Activated effector memory CD4-positive, alpha-beta T cell treated with Interleukin-2 at 50 U/mL for 16 hours (primary cell): ENCODE measurements at places on chromosomes 3 and 15.

DNA sequence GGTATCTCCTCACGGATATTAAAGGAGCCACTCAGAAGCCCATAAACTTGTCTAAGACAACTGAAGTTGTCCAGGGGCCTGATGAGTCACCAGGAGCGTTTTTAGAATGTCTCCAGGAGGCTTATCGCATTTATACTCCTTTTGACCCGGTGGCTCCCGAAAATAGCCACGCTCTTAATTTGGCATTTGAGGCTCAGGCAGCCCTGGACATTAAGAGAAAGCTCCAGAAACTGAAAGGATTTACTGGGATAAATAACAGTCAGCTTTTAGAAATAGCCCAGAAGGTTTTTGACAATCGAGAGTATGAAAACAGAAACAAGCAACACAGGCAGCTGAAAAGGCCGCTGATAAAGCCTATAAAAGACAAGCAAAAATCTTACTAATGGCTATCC, 4.1 kb downstream of the DET1 start:
- DNase-seq = no peak

DNA sequence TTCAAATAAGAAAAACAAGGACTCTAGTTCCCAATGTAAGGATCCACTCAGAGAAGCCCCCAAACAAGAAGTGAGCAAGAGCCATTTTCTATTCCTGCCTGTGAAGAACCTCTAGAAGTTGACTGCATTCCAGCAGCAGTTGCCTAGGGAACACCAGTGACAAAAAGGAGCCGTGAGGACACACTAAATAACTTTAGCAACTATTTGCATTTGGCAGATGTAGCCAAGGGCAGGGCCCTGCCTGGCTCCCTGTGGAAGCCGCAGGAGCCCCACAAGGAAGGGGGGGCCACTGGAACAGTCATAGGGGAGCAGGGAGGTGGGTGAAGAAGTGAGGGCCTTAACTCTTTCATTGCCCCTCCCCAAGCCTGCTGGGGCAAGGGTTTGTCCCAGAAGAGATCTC, 470.2 kb upstream of the PROK2 start:
- DNase-seq = no peak

DNA sequence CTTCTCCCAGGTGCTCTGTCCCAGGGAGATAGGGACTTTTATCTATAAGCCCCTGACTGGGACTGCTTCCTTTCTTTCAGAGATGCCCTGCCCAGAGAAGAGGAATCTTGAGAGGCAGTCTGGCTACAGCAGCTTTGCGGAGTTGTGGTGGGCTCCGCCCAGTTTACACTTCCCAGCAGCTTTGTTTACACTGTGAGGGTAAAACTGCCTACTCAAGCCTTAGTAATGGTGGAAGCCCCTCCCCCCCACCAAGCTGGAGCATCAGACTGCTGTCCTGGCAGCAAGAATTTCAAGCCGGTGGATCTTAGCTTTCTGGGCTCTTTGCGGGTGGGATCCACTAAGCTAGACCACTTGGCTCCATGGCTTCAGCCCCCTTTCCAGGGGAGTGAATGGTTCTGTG, 253.8 kb upstream of the ARL6 start:
- no peak for DNase-seq

- DNase-seq = peak; percentile 52
Observed at GRCh38 chr15:34588046-34588674, 4.7 kb upstream of the GOLGA8B start.

DNA sequence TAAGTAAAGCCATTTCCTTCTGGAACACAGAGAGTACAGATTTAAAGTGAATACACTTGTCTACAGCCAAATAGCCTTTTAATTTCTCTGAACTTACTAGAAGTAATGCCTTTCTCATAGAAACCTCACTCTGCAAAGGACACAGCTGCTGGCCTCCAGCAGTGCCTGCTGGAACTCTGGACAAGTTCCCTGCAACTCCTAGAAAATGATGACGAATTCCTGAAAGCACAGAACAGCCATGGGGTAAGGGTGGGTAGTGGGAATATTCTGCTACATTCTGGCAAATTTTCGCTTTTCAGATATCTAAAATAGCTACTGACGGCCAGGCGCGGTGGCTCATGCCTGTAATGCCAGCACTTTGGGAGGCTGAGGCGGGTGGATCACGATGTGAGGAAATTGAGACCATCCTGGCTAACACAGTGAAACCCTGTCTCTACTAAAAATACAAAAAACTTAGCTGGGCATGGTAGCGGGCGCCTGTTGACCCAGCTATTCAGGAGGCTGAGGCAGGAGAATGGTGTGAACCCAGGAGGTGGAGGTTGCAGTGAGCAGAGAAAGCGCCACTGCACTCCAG, 34.4 kb downstream of the RYK start:
- no peak for DNase-seq

DNA sequence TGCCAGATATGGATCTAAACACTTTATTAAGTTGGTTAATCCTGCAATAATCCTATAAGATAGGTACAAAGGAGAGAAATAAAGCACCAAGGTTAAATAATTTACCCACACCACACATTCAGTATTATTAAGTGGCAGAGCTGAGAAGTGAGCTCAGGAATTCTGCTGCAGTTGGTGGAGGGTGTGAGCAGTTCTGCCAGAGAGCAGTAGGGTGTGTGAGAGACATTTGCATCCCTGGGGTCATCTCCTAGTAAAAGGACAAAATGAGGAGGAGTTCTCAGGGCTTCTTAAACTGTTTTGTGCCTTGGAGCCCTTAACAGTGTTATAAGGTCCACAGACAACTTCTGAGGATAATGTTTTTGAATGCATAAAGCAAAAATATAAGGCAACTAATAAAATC, 484.5 kb downstream of the TAFA4 start:
- DNase-seq = no peak

DNA sequence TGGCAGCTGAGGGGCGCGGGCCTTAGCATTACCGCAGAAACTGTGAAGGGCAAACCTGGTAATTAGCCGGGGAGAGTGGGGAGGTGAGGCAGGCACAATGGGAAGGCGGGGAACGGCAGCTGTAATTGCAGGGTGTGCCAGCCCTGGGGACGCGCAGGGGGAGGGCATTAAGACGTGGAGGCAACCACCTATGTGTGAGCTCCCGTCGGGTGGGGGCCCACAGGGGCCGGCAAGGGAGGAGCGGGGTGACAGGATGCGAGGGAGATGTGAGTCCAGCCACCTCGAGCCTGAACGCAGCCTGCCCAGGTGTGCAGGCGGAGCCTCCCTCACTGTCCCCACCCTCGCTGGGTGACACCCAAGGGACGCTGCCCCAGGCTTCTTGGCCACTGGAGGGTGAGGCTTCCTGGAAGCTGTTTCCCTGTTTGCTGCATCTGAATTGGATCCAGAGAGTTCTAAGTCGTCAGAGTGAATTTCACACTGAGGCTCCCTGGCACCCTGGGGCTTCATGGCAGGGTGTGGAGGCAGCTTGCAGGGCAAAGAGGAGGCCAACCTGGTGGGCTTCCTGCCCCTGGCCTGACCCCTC, 130.6 kb upstream of the MEF2A start:
- DNase-seq = no peak

- no peak for DNase-seq
Observed at GRCh38 chr15:67854358-67854757, 14.5 kb upstream of the RNU6-1 start.

DNA sequence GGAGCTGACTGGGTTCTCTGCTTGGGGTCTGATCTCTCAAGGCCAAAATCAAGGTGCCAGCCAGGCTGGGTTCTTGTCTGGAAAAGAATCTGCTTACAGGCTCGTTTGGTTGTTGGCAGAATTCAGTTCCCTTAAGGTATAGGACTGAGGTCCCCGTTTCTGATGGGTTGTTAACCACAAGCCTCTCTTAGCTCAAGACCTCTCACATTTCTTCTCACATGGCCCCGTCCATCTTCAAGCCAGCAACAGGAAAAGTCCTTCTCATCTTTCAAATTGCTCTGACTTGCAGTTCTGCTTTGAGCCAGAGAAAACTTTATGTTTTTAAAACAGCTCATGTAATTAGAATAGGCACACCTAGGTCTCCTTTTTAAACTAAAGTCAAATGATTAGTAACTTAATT, 20.4 kb downstream of the UACA start:
- DNase-seq = no peak

- DNase-seq = no peak
Observed at GRCh38 chr3:173589116-173589515, 191.6 kb downstream of the NLGN1 start.

- DNase-seq = no peak
Observed at GRCh38 chr3:157442729-157443128, 6.1 kb downstream of the PTX3 start.

- no peak for DNase-seq
Observed at GRCh38 chr3:11273891-11274291, 1.7 kb downstream of the ATG7 start.

GRCh38 chr3:114466816-114467215, 173.0 kb downstream of the TIGIT start:
- no peak for DNase-seq

- peak; percentile 12 for DNase-seq
Observed at GRCh38 chr15:50247819-50248655, 17.5 kb downstream of the HDC start.
